ENCODE measurements at places on chromosomes 11 and 22.

- DNase-seq: no peak
Observed at GRCh38 chr11:119085437-119085847, 761 bp downstream of the HMBS start.

DNA sequence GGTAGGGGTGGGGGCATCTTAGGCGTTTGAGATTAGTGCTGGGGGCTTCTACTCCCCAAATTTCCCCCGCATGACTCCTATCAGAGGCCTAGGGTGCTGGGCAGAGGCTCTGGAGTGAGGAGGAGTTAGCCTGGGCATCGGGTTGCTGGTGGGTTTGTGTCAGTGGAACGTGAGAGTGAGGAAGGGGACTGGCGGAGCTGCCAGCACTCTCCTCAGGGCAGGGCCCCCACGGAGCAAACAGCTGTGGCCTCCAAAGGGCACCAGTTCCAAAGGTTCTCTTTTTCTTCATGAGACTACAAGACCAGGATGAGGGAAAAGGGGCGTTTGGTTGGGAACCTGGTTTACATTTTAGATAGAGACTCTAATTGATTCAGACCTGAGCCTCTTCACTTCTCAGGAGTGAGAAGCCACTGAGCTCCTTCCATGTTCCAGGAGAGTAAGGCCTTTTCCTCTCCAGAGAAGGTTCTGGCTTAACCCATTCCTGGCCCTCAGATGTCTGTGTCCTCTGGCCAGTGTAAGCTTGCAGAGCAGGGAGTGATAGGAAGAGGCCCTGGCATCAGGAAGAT lies 35.6 kb upstream of the CDON start:
- DNase-seq: no peak

DNA sequence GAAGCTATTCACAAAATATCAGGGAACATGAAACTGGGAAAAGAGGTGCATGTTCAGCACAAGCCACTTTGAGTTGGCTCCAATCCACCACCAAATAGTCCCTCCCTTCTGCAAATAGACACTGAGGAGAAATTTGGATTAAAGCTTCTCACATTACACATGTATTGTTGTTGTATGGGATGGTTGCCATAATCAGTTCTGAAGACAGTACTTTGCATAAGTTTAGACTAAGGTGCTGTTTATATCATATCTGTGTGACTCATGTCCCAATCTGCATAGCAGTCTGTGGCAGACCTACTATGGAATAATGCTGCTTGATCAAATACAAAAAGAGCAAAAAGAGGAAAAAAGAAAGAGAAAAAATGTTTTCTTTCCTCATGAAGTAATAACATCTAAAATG lies 376.7 kb upstream of the DDI1 start:
- no peak for DNase-seq

- DNase-seq: no peak
Observed at GRCh38 chr11:83364500-83365045, 78.4 kb upstream of the CCDC90B start.

DNA sequence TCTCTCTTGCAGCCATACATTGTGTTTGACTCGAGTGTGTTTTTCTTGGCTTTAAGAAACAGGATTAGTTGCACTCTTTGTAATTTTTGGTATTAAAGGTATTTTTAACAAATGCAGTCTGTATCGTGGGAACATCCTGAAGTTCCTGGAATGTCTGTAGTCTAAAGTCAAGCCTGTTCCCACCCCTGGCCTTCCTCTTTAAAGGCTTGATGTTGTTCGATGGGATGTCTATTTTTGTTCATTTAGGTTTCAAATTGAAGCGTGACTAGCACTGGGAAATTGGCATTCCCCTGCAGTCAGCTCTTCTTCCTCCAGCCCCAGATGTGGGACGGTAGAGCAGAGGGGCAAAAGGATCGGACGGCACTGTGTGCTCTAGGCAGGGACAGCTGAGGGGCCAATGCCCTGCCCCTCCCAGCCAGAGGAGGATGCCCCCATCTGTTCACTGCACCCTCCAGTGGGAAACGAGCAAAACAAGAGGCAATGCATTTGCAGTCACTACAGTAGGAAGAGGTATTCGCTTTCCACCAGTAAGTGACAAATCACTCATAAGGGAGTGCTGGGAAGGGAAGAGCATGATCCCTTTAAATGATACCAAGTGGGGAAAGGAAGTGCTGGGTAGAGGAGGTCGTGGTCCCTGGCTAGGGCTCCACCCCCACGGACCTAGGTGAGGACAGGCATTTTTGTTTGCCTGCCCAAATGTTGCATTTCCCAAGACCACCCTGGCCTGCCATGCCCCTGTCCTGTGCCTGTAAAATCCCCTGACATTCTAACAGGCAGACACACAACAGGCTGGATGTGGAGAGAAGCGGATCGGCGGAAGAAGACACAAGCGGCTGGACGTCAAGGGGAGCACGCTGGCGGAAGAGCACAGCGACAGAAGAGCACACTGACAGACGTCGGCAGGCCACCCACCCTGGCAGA lies 47.4 kb upstream of the SEPTIN5 start:
- peak; percentile 41 for DNase-seq

GRCh38 chr11:36703055-36703404 lies 105.0 kb upstream of the RAG2 start:
- DNase-seq: no peak

- no peak for DNase-seq
Observed at GRCh38 chr22:49922484-49922883, 4.0 kb downstream of the CRELD2 start.
